ENCODE measurements at places on chromosomes 2 and 18.

- DNase-seq, result no peak
Observed at GRCh38 chr2:112720785-112721184, at the start of gene NT5DC4. NT5DC4 (plus strand) TSS chr2:112721020; CDS start chr2:112721080, 60 bp downstream.

- no peak for DNase-seq
Observed at GRCh38 chr2:45823723-45824206, 172.3 kb downstream of the PRKCE start.

DNA sequence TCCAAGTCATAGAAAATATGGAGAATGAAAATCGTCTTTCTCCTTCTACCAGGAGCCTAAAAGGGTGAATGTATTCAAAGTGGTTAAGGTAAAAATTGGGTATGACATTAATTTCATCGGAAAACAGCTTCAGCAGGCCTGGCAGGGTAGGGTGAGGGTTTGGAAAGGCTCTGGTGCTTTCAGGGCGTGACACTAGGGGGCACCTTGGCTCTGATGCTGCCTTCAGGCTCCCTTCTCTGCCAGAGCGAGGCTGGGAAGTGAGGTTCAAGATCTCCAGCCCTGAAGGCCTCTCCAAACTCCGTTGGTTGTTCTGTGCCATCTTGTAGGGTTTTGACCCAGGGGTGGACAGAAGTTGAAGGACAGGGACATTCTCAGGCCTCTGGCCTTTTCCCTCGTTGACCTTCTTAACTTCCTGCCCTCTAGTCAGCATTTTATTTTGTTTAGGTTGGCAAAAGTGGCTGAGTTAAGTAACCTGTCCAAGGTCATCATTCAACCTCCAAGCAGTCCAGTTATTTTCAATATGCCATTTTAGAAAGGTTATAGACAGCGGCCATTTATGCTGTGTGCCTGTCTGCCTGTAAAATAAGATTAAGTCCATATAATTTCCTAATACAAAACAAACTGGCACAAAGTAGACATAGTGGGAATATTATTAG, 40.3 kb downstream of the EML6 start:
- no peak for DNase-seq

DNA sequence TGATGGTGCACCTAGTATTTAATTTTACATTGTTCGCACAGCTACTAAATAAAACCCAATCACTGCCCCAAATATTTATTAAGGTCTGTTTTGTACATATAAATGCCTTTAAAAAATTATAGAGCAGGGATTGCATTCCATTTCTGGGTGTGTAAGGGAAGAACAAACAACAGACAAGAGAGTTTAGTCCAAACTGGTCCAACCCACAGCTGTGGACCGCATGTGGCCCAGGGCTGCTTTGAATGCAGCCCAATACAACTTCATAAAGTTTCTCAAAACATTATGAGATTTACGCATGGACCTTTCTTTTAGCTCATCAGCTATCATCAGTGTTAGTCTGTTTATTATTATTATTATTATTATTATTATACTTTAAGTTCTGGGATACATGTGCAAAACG, 114.8 kb upstream of the LRATD1 start:
- DNase-seq, result no peak

DNA sequence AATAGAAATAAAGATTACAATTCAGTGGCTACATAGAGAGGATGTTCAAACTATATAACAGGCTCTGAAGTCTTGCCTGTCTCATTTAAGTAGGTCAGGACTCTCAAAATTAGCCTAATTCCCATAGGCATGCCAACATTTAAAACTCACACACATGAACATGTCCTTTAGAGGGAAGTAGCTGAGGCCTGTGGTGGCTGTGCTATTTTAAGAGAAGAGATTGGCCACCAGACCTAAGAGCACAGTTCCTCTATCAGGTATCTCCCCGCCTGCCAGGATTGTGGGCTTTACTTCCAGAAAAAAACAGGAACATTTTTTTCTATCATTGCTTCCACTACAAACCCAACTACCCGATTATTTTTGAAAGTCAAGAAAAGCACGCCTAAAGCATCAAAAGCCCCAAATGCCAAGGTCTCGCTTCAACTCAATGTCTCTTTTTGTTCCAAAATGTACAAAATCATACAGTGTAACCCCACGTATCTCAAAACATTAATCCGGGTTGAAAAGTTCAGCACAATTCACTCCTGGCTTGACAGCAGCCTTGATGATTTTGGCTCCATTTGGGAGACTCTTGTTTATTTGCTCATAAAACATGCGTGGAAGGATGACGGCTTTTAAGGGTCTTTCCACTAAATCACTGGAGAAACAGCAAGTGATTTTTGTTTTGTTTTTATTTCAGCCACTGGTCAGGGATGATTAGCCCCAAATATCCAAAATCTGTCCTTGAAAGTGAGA, 15.3 kb downstream of the FHL2 start:
- no peak for DNase-seq

- no peak for DNase-seq
Observed at GRCh38 chr2:9975328-9975727, 23.8 kb downstream of the GRHL1 start.

DNA sequence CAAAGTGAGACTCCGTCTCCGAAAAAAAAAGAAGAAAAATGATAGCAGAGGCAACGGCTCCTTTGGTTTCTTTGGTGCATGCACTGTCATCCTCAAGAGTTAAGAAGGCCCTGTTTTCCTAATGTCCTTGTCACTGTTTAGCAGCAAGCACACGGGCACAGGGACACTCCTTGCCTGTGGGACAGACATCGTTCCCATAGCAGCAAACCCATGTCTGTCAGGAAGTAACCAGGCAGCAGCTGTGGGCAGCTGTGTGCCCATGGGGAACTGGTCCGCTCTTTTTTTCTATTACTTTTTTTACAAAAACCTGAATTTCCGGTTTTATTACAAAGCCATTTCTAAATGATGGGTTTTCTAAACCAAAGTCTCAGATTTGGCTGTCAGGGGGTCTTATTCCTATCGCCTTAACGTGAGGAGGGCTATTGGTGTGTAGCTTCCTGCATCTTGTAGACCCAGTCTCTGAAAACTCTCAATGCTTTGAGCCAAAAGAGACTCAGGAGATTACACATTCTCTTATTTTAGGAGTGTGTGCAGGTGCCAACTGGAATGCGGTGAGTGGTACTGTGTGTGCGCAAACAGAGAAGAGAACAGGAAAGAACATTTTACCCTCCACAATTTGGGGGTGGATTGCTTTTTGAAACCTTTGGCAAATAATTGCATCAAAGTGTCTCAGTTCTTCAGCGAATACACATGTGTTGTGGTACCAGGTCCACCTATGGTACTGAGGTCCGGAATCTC, 109.6 kb downstream of the COLEC12 start:
- DNase-seq, result no peak

GRCh38 chr2:74507926-74508520, 528 bp upstream of the PCGF1 start:
- no peak for DNase-seq

DNA sequence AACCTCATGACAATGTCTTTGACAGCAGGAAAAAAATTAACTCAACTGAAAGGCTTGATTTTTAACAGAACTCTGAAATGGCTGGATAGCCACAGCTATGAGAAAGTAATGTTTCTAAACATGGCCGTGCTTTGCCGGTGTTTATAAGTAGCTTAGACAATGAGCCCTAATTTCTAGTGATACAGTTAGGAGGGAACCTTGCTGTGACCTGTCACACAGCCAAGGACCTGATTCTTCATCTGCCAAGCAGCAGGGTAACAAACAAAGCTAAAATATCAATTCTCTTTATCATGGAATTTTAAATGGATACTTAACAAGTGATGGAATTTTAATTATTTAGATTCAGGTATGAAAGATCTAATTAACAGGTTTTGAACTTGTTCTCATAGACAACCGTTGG, 24.3 kb upstream of the DYNC2LI1 start:
- DNase-seq, result no peak

DNA sequence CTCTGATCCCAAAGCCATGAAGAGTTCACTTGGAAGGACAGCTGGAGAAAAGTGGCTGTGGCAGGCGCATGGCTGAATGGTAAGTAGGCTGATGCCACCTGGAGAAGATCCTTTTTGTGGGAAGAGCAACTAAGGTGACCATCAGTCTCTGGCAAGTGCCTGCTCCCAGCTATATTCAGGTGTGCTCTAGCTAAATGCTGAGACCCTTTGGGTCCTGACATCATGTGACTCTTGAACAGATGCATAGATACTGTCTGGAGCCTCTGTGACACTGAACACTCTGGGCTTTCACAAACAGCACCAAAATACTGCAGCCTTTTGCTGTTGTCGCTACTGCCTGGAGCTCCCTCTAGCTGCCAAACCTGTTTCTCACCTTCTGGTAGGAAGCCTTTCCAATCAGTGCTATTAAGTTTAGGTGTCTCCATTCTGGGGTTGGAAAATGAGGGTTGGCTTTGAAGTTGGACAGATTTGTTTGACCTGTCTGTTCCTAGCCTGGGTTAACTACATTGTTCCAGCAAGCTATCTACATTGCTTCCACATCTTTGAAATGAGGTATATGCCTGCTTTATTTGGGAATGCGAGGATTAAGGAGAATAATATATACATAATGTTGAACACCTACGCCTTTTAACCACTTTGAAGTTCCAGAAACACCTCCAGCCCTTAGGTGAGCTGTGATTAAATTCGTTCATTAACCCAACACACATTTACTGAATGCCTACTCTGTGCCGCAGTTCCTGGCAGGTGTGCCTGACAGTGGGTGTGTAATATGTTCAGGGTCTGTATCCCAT, 3.1 kb downstream of the EGR4 start:
- DNase-seq, result no peak

- no peak for DNase-seq
Observed at GRCh38 chr2:96301865-96302264, 3.5 kb downstream of the SNRNP200 start.

DNA sequence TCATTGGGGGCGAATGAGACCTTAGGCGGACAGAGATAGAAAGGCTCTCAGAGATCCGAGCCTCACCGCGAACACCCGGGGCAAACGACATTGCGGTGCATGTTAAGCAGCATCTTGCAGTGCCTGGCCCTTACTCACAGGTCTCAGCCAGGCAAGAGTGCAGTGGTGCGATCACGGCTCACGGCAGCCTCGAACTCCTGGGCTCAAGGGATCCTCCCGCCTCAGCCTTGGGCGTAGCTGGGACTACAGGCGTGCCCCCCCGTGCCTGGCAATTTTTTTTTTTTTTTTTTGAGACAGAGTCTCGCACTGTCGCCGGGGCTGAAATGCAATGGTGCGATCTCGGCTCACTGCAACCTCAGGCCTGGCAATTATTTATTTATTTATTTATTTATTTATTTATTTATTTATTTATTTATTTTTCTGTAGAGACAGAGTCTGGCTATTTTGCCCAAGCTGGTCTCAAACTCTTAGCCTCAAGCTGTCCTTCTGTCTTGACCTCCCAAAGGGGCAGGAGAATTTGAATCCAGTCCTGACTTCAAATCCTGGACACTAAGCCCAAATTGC, 1.3 kb downstream of the LAMA3 start:
- no peak for DNase-seq

DNA sequence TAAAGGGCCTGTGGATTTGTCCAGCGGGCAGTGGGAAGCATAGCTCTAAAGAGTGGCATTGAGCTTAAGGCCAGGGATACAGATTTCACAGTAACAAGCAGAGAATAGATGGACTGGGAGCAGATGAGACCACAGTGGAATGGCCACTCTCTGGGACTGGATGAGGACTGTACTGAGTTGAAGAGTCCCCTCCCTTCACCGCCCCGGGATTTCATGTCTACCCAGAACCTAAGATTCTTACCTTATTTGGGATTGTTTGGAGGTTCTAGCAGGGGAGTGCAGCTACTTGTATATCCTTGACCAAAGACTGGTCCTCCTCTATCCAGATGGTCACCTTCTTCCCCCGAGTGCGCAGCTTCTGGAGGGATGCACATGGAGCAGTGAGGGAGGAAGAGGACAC, 28.0 kb upstream of the EFEMP1 start:
- DNase-seq, result no peak

GRCh38 chr2:134714228-134714627, 4.6 kb downstream of the TMEM163 start:
- DNase-seq, result no peak

DNA sequence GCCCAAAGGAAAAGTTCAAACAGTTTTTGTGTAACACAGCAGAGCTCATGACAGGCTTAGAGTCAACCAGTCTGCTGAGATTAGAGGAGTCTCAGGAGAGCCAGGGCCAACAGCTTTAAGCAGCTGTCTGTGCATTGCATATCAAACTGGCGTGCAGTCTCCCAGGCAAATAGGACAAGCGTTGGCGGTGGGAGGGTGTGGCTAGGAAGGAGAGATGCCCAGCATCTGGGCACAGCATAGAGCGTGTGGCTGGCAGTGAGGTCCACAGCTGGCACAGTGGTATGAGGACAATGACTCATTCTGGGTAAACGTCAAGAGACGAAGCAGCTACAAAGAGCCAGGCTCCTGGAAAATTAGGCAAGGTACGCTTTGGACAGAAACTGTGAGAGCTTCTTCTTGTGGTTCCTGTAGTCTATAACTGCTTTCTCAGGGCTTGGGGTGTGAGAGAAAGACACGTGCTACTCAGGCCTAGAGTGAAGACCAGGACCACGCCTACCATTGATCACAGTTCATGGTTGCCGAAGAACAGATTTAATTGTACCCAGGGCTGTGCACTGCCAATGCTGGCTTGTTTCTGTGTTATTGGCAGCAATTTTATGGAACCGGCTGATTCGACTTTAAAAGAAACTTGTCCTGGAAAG, 14.8 kb downstream of the ZAP70 start:
- no peak for DNase-seq

DNA sequence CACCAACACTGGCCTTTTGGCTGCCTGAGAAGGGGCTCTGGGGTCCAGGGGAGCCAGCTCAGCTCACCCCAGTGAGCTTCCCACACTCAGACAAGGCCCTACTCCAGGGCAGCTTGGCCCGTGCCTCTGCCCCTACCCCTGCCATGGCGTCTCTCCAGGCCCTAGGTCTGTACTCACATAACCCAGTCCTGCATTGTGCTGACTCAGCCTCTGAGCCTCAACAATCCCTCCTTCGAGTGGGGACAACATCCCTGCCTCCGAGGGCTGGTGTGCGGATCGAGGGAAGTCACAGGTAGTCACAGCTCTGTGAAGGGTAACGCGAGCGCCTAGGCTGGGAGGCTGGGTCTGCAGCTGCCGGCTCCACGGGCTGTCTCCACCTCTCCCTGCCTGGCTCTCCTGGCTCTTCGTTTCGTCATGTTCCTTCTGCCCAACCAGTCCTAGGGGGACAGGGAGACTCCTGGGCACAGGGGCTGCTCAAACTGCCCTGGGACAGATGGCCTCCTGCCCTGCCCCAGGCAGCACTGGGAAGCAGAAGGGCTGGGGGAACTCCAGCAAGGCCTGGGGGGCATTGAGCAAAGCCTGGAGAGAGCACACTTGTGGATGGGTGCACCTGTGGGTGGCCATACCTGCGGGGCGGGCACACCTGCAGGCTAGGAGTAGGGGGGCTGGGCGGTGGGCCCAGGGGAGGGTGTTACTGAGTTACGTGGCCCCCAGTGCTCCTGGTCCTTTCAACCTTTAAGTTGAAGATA, 74.6 kb downstream of the RRM2 start:
- DNase-seq, result no peak

DNA sequence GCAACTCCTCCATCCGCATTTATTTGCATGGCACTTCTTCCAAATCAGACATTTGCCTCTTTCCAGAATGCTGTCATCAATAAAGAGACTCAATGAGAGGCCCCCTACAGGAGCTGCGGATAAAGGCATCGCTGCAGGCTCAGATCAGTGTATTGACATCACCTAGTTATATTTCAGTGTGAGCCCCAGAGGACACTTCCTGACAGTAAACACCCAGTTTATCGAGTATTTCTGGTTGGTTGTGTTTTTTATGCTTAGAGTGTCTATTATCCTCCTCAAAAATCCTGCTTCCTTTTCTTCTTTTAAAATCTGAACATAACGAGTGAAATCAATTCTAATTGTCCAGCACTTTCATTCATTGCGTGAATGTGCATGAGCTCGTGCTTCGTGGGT, 38.8 kb downstream of the NRP2 start:
- no peak for DNase-seq

All from NCI-H1417 treated with DMSO at 0.1 percent for 48 hours (cell line).